ENCODE measurements at places on chromosomes 6 and 20.

GRCh38 chr20:18624948-18625347 lies 37.1 kb downstream of the DTD1 start:
- DNase-seq = no peak

DNA sequence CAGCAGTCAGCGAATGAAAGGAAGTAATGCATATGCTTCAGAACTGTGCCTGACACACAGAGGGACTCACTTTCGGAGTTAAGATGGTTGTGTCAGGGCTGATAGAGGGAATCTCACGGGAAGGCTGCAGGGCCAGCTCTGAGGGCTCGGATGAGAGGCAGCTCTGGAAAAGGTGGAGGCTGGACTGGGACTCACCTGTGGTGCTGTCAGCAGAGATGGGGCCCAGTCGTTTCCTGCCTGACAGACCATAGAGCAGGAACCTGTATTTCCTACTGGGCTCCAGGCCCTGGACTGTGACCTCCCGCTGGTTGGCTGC lies 9.3 kb downstream of the CYP21A2 start:
- DNase-seq = no peak

DNA sequence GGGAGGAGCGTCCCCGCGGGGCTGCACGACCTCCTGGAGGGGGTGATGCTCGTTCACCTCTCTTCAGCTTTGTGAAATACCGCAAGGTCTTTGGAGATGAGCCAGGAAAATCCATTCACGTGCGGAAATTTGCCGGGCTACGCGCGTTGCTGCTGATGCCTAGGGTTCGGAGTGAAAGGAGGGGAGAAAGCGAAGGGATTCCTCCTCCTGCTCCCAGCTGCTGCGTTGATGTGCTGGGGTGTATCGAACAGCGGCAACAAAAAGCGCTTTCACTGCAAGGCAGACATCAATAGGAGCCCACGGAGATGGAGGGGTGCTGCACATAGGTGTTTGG lies 391 bp upstream of the B3GAT2 start:
- no peak for DNase-seq

GRCh38 chr20:59939879-59940128 lies 301 bp downstream of the PPP1R3D start:
- peak; percentile 43 for DNase-seq

- no peak for DNase-seq
Observed at GRCh38 chr6:3918469-3918868, 69.3 kb downstream of the FAM50B start.

- DNase-seq = no peak
Observed at GRCh38 chr6:154703124-154703523, 30.1 kb upstream of the SCAF8 start.

DNA sequence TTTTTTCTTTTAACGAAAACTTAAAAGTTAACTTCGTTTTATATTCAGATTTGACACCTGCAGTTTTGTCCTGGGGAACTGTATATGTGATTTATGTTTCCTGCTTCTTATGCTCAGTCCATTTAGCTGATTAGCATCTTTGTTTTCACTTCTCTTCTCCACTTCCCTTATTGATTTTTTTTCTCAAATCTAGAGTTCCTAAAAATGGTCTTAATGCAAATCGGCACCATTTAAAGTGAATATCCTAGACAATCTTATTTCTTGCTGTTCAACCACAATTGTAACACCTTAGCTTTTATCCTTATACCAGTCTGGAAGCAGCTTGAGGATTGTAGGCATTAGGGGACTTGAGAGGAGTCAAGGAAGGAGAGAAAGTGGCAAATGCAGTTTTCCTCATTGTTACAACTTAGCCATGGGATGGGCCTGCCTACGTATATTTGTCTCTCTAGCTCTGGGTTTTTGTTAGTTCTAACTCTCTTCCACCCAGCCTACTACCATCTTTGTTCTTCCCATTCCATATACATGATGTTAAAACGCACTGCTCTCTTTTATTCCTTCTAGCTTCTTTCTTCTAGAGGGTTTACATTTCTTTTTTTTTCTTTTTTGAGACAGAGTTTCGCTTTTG lies 8.5 kb downstream of the QRSL1 start:
- DNase-seq = no peak

GRCh38 chr6:25749837-25750236 lies 4.7 kb upstream of the SLC17A4 start:
- peak; percentile 36 for DNase-seq

- peak; percentile 58 for DNase-seq
Observed at GRCh38 chr6:107064579-107065065, 36.6 kb downstream of the MTRES1 start.

- no peak for DNase-seq
Observed at GRCh38 chr6:140003217-140003616, 628.8 kb upstream of the CITED2 start.

GRCh38 chr6:38522322-38522721 lies 117.4 kb downstream of the BTBD9 start:
- DNase-seq = no peak

GRCh38 chr6:11692451-11693376 lies 85.9 kb downstream of the ADTRP start:
- DNase-seq = peak; percentile 69

- DNase-seq = no peak
Observed at GRCh38 chr6:149380523-149380922, 19.5 kb upstream of the SUMO4 start.

GRCh38 chr6:42131531-42131930 lies 10.9 kb downstream of the C6orf132 start:
- DNase-seq = no peak

- no peak for DNase-seq
Observed at GRCh38 chr20:56433880-56434255, 21.8 kb downstream of the CASS4 start.

DNA sequence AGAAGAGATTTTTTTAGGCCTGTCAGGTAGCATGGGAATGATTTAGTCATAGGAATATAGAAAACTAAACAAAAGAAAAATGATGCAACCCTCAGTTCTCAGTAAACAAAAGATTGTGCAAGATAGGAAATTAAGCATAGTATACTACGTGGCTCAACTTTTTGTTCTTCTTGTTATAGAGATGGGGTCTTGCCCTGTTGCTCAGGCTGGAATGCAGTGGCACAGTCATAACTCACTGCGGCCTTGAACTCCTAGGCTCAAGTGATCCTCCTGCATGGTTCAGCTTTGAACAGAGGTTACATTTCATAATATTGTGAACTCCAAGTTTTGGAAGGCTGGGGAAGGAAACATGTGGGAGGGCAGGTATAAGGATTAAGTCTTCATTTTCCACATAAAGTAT lies 28.5 kb downstream of the SLX4IP start:
- no peak for DNase-seq

- no peak for DNase-seq
Observed at GRCh38 chr6:129451187-129451586, 258.8 kb downstream of the ARHGAP18 start.

DNA sequence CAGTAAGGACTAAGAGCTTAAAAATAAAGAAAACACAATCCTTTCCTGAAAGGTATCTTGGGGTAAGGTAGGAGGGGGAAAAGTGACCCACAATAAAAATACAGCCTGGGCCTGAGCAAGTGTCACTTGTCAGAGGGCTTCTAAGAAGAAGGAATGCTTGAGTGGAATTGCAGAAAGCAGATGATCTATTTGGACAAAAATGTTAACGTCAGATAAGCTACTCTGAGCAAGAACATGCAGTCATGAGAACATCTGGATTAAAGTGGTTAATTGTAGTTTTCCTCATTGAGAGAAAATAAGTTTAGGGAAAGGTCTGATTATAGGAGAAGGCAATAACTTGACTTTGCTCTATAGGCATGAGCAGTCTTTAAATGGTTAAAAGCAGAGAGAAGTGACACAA lies 581.9 kb downstream of the HTR1B start:
- no peak for DNase-seq

DNA sequence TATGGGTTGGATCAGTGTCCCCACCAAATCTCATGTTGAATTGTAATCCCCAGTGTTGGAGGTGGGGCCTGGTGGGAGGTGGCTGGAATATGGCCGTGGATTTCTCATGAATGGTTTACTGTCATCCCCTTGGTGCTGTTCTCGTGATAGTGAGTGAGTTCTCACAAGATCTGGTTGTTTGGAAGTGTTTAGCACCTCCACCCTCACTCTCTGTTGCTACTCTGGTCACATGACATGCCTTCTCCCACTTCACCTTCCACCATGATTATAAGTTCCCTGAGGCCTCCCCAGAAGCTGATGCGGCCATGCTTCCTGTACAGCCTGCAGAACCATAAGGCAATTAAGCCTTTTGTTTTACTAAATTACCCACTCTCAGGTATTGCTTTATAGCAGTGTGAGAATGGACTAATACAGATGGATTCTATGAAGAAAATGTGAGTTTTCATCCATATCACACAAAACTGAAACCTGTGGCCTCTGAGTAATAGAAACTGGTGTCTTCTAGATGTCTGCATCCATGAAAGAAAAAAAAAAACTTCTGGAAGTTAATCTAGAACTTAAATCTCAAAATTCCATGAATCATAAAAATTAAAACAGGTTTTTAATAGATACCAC lies 39.3 kb downstream of the MBOAT1 start:
- peak; percentile 15 for DNase-seq

DNA sequence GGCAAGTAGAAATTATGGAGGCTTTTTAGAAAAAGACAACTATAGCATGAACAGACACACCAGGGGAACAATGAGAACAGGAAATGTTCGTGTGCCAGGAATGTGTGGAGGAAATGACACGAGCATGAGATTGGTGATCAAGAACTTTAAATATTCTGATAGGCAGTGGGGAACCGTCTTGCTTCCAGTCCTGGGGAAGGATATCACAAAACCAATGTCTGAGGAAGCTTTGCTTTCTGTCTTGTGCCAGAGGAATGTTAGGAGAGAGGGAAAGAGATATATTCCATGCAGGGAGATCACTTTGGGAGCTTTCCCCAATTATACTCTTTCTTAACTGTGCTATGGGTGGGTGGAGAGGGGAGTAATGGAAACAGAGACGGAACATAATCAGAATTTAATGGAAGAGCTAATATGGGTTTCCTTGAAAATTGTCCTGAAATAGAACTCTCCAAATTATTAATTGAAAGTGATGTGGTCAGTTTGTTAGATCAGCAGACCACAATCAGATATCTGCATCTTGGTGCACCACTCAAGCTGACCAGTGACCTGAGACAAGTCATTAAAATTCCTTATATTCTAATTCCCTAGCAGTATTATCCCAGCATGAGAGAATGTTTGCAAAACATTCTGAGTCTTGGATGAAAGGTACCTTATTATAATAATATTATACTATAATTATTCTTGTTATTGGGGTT lies 178.2 kb downstream of the SOX4 start:
- DNase-seq = no peak

GRCh38 chr20:35743693-35744491 lies 1.8 kb upstream of the RBM39 start:
- DNase-seq = peak; percentile 74

DNA sequence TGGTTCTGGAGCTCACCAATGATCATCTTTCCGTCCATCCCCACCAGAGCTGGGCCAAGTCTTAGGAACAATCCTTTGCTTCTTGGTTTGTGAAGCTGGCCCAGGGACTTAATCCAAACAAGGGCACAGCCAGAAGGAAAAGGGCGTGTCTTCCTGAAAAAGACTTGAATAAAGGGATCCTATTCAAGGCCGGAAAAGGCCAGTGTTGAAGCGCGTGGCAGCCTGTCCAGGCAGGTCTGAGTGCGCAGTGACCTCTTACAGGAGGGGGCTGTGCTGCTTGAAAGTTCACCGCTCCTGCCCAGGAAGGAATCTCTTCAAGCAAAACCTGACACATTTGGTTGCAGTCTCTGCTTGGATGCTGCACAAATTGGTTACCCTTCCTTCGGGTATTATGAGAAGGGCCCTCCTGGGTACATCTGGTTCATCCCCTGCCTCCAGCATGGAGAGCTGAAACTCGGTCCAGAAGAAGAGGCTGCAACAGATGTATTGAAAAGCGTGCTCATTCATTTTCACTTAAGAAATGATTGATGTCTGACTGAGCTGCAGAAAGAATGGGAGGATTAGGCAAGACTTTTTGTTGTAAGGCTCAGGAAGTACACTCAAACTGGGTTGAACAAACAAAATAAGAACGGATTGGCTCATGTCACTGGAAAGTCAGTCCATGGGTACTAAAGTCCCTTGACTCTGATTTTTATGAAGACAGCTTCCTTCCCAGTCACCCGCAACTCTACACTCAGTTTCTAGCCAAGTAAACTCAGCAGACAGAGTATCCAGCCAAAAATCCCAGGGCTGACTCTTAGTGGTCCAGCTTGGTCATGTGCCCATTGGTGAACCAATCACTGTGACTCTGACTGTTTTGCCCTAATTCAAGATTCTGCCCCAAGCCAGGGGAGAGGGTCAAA lies 136.3 kb downstream of the TFAP2C start:
- no peak for DNase-seq

DNA sequence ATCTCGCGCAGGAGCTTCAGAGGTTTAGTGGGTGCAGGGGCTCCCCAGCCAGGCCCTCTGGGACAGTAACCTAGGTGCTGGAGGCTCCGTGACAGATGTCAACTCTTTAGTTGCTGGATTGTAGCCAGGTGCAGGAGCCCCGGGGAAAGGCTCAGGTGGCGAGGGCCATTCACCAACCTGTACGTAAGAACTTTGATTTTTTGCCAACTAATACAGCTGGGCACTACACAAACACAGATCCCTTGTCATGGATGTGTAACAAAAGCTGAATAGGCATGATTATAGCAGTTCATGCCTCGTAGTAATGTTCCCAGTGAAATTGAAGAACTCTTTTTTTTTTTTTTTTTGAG lies 82.6 kb downstream of the CDC5L start:
- no peak for DNase-seq
